ENCODE measurements at places on chromosomes 4 and X. TPM values are rescaled to one million over a fixed set of nuclear protein-coding genes. Genes with fewer than 3 reads are reported as not detected.

The NSDHL gene
- 12.6 TPM for total RNA-seq

The SPANXB1 gene
- not detected for total RNA-seq

The CSAG2 gene
- not detected for total RNA-seq

The CDS1 gene
- 7.7 TPM for total RNA-seq

The HTR2C gene
- not detected for total RNA-seq

The BMP3 gene
- 10.1 TPM for total RNA-seq

The DOCK11 gene
- total RNA-seq: 4.1 TPM

The IGSF1 gene
- total RNA-seq: 2.4 TPM

Measured in ovary (tissue), 10 donors.